Vagina (tissue), 2 donors: ENCODE measurements at places on chromosomes 11 and 22. TPM values are rescaled to one million over a fixed set of nuclear protein-coding genes. Genes with fewer than 3 reads are reported as not detected.

OR6A2 gene
- total RNA-seq = not detected

CD3E gene
- 6.9 TPM for total RNA-seq

CDC42BPG gene
- total RNA-seq = 13.0 TPM

ANKRD13D gene
- 62.9 TPM for total RNA-seq

DNA sequence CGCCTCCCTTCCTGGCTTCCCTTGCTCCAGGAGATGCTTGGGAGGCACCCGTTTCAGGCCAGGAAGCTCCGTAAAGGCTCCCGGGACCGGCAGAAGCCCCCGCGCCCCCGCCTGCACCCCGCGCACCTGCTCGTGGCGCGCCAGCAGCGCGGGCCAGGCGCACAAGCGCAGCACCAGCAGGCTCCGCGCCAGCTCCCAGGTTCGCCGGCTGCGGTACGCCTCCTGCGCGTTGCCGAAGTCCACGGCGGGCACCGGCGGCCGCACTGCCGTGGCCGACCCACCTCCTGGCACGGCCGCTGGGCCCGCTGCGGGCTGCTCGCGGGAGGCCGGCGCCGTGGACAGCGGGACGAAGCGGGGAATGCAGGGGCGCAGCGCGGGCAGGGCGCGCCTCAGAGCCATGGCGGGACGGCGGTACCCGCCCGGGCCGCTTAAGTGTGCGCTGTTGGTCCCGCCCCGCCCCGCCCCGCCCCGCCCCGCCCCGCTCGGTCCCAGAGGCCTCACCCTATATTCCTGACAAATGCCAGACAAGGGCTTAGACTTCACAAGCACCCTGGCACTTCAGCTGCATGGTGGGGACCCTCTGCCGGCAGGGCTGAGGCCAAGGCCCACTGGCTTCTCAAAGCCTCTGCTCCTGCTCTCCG is at the start of gene PRODH:
PRODH (minus strand) TSS at position 405 of the 641 bp plus-strand sequence; CDS start at position 399, 6 bp downstream.
- no peaks in the 10 kb centered on the region for H3K4me1 ChIP-seq
- H3K27me3 ChIP-seq = no peaks in the 10 kb centered on the region
- H3K27ac ChIP-seq = no peak within 1 kb of the TSS
- no peak for DNase-seq

- H3K27me3 ChIP-seq = no peaks in the 10 kb centered on the region
- DNase-seq = no peak
- peaks cover 6% of the 10 kb centered on the region for H3K4me1 ChIP-seq
- H3K36me3 ChIP-seq = no peaks in the 10 kb centered on the region
Observed at GRCh38 chr22:31155422-31155821, 4.6 kb upstream of the RNF185 start.

GRCh38 chr11:10298342-10298741 is 4.3 kb upstream of the SBF2 start:
- no peaks in the 10 kb centered on the region for H3K27me3 ChIP-seq
- H3K4me3 ChIP-seq = no peak overlapping the region
- no peak for DNase-seq
- peaks cover 16% of the 10 kb centered on the region for H3K4me1 ChIP-seq

GRCh38 chr11:105975128-105975527 is 46.9 kb downstream of the MSANTD4 start:
- DNase-seq = no peak
- no peak overlapping the region for H3K4me3 ChIP-seq
- H3K27me3 ChIP-seq = no peaks in the 10 kb centered on the region
- no peak overlapping the region for H3K27ac ChIP-seq

DNA sequence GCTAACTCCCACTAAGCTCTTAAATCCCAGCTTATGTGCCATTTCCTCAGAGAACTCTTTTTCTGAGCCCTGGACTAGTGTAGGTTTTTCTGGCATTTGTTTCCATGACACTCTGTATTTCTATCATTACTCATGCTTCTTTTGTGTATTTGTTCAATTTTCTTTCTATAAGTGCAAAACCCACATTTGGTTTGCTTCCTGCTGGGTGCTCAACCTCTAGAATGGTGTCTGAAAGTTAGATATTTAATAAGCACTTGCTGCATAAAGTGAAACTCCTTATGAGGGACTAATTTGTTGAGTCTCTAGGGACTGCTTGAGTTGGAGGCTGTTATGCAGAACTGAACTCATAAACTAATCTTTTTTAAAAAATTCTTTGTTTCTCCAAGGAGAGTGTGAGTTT is 68.6 kb downstream of the SYT9 start:
- DNase-seq = no peak
- H3K4me3 ChIP-seq = no peak overlapping the region
- H3K27ac ChIP-seq = no peak overlapping the region
- no peaks in the 10 kb centered on the region for H3K36me3 ChIP-seq
- no peaks in the 10 kb centered on the region for H3K27me3 ChIP-seq

DNA sequence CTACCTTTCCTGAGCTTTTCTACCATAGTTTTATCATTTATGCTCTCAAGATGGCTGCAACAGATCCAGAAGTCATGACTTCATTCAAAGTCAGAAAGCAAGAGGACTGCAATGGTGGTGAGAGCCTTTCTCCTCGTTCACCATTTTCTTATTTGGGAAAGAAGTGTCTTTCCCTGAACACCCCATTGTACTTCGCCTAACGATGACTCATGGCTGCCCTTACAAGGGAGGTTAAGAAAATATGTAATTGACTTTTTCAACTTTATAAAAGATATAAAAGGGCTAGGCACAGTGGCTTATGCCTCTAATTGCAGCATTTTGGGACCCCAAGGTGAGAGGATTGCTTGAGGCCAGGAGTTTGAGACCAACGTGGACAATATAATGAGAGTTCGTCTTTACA is 541.7 kb downstream of the METTL15 start:
- DNase-seq = no peak

- DNase-seq = no peak
Observed at GRCh38 chr11:23569134-23569533, 708.9 kb upstream of the CCDC179 start.
